Hindlimb muscle (tissue), 1 donor: ENCODE measurements at places on chromosomes 2 and 18. TPM values are rescaled to one million over a fixed set of nuclear protein-coding genes. Genes with fewer than 3 reads are reported as not detected.

DNA sequence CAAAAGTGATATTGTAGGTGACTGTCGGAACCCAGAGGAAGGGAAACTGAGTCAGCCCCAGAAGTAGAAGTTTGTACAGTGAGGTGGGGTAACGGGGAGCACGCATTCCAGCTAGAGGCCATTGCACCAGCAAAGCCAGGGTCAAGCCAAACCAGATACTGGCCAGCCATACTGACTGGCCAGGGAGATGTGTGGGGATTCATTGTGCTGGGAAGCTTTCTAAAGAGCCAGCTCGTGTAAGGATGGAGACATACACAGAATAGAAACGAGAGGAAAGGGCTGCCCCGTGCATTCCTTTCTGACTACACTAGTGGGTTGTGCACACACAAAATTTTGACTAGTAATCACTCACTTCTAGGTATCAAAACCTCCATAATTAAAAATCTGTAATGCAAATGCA lies 175.3 kb upstream of the PID1 start:
- no peak for DNase-seq

GRCh38 chr2:1730015-1730927 lies 14.0 kb downstream of the PXDN start:
- DNase-seq: no peak

GRCh38 chr2:232008907-232009638 lies 47.6 kb downstream of the DIS3L2 start:
- DNase-seq: no peak

DNA sequence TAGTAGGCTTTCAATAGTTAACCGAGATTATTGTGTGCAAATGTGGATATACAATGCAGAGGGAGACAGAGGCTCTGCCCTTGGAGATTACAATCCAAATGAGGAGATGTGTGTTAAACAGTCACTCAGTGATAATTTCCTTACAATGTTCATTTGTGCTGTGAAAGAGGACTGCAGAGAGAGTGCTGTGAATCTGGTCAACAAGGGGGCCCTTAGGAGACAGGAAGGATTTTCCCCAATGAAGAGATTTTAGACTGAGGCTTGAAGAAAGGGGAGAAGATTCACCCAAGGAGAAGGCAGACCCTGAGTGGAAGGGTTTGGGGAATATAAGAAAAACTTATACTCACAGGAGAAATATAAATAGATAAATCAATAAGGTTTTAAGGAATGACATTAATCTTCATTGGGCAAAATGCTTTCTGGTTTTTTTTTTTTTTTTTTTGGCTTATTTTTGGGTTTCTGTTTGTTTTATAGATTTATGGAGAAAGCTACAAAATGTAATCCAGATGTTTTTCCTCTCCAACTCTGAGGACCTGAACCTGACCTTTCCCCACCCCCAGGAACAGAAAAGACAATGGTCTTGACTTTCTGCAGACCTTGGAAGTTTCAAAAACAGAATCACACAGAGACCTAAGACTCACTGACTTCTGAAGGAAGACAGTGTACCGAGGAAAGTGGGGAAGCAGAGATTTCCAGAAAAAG lies 151.3 kb upstream of the SERPINE2 start:
- no peak for DNase-seq

DNA sequence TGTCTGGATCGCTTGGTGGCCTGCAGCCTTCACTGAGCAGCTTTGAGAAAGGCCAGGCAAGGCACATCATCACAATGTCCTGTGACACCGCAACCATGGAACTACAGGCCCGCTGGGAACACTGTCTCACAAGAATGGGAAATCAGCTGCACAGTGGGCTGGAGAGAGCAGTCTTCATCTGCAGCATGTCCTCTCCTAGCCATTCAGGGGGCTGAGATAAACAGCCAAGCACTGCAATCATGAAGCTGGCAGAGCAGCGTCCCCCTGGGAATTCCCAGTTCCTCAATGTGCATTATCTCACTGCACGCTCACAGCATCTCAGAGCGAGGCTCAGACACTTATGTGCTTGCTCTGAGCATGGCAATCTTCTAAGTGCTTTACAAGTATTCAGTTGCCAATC lies 1.9 kb downstream of the CMPK2 start:
- no peak for DNase-seq

DNA sequence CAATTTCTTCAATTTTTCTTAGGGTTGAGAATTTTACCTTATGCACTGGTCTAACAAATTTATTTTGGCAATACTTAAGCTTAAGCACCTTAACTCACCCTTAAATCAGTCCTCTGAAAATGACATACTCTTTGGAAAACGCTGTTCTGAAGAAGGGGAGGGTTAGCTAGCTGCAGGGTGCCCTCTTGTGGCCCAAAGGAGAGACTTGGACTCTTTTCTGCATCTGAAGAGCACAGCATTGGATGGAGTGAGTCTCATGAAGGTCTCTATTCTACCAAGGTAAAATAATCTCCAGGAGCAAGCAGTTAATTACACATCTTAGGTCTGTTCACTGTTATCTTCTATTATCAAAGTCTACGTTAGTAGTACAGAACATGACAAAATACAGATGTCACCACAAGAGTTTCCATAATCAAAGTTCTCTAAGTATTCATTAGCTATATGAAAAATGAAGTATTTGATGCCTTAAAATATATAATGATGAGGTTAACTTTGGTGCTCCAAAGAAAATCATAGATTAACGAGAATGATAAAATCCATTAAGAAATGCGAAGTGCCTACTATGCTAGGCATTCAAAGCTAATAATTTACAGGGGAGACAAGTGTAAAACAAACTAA lies 24.4 kb downstream of the PUM2 start:
- DNase-seq: peak; percentile 33

DNA sequence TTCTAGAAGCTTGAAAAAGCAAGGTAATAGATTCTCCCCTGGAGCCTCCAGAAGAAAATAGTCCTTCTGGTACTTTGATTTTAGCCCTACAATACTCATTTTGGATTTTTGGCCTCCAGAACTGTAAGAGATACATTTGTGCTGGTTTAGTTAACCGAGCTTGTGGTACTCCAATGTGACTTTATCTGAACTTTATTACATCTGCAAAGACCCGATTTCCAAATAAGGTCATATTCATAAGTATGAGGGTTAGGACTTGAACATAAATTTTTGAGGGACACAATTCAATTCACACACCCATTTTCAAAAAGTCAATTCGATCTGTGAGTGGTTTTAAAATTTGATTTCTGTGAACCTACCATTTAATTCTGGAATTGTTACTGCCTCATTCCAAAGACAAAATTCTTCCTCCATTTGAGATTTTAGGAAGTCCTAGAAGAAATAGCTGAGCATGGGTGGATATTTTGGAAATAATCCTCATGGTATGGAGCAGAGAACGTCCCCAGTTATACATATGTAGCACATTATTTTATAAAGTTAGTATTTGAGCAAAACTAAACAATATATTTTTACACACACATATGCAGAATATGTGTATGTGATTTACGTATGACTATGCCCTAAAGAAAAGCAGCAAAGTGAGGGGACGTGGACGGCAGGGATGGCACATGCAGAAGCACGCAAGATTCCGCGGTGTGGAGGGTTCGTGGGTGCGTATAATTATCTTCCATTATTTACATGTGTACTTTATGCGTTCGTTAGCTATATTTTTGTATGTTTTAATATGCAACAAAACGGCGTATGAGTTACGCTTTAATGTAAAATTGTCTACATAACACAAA lies 905 bp upstream of the NUP35 start:
- DNase-seq: peak; percentile 13

DNA sequence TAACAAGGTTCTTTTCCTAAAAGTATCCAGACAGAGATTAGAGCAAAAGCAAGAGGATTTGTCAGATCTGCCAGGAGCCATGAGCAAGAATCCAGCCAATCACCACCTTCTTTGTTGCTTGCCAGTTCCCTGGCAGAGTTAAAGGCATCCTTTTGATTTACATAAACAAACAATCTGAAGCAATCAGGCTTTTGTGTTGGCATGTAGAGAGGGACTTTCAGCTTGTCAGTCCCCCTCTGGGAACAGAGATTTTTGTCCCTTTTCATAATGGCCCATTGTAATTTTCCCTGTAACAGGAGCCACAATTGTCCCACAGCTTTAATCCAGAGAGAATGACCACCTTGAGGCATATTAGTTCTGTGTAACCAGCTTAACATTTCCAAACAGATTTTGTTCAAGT lies at the start of gene ERMN:
ERMN (minus strand) TSS at position 39 of the 400 bp plus-strand sequence. CDS start 182 bp downstream, outside the sequence.
- DNase-seq: no peak

- no peak for DNase-seq
Observed at GRCh38 chr2:209600341-209601171, 171.1 kb upstream of the UNC80 start.

GRCh38 chr18:36303211-36303844 lies 5.8 kb downstream of the FHOD3 start:
- DNase-seq: no peak

- DNase-seq: no peak
Observed at GRCh38 chr2:219244789-219245147, 476 bp downstream of the GLB1L start.

DNA sequence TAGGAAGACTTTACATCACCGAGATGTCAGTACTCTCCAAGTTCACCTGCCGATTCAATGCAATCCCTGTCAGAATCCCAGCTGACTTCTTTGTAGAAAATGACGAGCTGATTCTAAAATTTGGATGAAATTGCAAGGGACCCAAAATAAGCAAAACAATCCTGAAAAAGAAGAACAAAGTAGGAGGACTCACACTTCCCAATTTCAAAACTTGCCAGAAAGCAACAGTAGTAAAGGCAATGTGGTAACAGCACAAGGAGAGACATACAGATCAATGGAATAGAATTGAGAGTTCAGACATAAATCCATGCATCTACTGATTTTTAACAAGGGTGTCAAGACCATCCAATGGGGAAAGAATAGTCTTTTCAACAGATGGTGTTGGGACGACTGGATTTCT lies 52.2 kb downstream of the SMAD7 start:
- DNase-seq: no peak

DNA sequence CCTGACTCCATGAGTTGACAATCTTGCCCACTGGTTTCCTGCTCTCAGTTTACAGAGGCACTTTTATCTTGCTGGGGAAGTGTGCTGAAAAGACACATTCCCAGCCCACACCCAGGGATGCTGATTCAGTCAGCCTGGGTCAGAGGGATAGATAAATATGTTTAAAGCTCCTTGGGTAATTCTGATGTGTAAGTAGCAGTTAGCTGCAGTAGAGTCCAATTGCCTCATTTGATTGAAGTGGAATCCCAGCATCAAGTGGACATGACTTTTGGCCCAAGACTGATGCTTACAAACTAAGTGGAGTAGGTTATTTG lies 29.4 kb downstream of the PSD4 start:
- DNase-seq: no peak

DNA sequence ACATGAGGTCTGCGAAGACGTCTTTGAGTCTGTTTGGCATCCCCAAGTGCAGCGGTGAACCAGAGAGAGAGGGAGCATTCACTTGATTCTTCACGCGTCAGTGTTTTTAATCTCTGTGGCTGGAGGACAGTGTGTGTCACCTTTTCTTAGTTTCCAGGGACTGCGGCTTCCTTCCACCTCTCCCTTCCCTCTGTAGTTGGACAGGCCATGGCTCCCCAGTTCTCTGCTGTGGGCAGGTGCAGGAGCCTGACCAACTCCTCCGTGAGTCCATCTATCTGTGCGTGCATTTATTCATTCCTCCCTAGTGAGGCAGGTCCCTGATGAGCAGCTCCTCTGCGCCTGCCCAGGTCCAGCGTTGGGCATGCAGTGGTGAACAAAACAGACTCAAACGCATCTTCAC lies 42.9 kb downstream of the AGAP1 start:
- DNase-seq: no peak

GRCh38 chr2:167140767-167141166 lies 252.5 kb downstream of the XIRP2 start:
- peak; percentile 13 for DNase-seq

RAMP1 gene
- polyA plus RNA-seq: 55.1 TPM

CCDC74B gene
- polyA plus RNA-seq: 0.62 TPM

IL36B gene
- not detected for polyA plus RNA-seq

ASPRV1 gene
- polyA plus RNA-seq: 3.4 TPM
